SW 1271 (cell line): ENCODE measurements at places on chromosomes 7 and 10.

DNA sequence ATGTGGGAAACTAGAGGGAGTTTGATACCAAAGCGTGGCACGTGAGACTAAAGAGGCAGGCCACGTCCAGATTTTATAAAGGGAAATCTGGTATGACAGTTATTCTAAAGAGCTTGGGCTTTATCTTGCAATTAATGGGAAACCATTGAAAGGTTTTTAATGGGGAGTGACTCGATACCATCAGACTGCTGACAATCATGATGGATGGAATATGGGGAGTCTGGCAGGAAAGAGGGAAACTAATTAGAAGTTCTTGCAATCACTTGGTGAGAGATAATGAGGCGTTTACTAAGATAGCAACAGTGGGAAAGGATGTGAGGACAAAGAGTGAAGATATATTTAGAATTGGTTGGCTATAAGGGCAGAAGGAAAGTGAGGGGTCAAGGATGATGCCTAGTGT is 94.0 kb downstream of the MBL2 start:
- DNase-seq: no peak

DNA sequence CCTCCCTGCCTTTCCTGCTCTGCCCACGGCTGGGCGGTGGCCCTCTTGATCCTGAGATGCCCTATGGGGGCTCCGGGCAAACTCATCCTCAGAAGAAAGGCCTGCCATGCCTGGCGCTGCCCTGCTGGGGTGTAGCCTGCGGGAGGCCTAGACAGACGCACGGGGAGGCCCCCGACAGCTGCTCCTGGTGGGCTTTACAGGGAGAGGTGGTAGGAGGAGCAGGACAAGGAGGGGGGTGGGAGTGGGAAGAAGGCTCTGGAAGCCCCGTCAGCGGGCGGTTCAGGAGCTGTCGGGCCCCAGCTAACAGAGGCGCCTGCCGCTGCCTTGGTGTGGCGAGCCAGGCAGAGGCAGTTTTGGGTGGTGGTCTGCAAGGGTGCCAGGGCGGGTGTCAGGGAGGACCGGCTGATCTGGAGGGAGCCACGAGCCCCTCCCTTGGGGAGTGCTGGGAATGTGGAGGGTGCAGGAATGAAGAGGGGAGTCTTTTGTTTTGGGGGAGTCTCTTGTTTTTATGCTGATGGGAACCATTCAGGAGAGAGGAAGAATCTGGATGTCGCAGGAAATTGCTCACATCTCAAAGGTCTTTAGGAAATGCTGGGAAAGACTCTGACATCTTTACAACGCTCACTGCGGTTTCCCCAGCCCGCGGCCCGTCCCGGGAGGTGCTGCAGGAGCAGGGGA is 63.5 kb downstream of the CFAP46 start:
- DNase-seq: no peak

GRCh38 chr7:44534087-44534486 is 7.0 kb downstream of the NPC1L1 start:
- DNase-seq: no peak

DNA sequence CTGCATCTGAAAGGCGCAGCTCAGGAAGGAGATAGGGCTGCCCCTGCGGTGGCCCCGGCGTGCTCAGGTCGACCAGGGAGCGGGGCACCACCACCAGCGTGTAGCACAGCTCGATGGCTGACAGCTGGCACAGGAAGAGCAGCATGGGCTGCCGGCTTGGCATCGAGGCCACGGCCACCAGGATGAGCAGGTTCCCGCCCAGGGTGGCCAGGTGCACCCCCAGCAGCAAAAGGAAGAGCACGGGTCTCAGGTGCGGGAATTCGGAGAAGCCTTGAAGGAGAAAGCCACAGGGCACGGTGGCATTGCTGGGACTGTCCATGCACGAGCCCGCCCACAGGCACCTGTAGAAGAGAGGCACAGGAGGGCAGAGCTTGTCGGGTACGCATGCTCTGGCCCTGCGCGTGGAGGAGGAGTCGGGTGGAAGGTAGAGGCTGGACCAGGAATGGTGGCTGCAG is 33.9 kb downstream of the TAS2R41 start:
- no peak for DNase-seq

DNA sequence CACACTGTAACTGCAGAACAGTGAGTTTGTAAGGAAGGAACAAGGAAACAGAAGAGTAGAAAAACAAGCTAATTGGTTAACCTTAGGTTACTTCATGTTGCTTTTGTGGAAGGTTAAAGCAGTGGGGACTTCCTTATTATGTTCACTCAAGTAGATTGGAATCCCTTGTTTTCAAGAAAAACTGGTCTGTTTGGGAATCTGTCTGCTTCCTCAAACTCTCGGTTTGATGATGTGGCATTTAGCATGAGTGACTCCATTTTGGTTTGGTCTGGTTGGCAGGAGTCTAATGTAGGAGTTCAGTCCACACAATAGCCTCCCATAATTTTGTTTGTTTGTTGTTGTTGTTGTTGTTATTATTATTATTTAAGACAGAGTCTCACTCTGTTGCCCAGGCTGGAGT is 3.8 kb upstream of the TRIM56 start:
- no peak for DNase-seq

DNA sequence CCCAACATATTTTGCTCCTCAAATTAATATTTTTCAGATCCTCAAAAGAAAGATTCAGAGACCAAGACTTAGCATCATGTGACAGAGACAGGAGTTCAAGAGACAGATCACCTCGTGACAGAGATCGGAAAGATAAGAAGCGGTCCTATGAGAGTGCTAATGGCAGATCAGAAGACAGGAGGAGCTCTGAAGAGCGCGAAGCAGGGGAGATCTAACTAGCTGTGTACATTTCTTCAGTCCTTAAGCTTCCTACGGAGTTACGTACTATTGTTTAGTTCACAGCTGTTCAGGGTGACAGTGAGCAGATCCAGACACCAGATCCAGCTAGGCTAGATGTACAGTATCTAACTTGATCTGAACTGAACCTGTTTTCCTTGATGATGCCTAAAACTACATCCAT is 61.3 kb downstream of the KLRG2 start:
- no peak for DNase-seq

GRCh38 chr10:109974504-109975191 is 33.1 kb upstream of the ADD3 start:
- no peak for DNase-seq

GRCh38 chr7:134458341-134458805 is 527 bp downstream of the AKR1B1 start:
- DNase-seq: peak; percentile 65

- DNase-seq: no peak
Observed at GRCh38 chr10:102762401-102763015, 18.8 kb downstream of the WBP1L start.

- no peak for DNase-seq
Observed at GRCh38 chr10:17831896-17832295, 22.7 kb downstream of the MRC1 start.

DNA sequence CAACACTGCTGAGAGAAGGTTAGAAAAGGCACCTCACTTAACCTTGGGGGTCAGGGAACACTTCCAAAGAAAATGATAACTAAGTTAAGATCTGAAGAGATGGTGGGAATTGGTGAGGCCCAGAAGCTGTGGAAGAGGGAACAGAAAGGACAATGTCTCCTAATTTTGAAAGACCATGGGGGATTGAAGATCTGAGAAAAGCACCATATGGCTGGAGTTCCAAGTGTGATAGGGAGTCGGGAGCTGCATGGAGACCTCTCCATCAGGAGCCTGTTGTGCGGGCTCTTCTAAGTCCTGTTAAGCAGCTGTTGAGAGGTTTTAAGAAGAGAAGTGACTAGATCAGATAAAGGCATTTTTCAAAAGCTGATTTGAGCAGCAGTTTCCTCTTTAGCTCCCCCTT is 254.3 kb downstream of the CDK14 start:
- DNase-seq: no peak

DNA sequence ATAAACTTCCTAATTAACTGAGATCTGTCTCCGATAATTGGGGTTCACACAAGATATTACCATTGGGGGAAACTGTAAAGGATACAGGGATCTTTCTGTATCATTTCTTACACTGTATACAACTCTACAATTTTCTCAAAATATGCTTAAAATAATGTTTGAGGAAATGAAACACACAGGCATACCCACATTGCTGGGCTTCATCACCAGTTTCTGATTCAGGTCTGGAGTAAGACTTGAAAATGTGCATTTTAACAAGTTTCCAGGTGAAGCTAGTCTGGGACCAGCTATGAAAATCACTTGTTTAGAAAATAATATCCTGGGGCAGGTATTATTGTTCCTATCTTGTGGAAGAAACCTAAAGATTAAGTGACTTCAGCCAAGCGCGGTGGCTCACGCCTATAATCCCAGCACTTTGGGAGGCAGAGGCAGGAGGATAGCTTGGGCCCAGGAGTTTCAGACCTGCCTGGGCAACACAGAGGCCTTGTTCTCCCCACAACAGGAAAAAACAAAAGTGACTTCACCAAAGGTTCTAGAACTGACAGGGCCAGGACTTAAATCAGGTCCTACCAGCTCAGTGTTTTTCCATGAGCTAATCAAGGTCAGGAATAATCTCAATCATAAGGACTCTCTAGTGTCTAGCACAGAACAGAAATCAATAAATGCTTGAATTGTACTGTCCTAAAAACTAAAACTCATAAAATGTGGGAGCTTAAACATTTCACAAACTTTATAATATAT is 12.6 kb downstream of the TOMM7 start:
- no peak for DNase-seq

DNA sequence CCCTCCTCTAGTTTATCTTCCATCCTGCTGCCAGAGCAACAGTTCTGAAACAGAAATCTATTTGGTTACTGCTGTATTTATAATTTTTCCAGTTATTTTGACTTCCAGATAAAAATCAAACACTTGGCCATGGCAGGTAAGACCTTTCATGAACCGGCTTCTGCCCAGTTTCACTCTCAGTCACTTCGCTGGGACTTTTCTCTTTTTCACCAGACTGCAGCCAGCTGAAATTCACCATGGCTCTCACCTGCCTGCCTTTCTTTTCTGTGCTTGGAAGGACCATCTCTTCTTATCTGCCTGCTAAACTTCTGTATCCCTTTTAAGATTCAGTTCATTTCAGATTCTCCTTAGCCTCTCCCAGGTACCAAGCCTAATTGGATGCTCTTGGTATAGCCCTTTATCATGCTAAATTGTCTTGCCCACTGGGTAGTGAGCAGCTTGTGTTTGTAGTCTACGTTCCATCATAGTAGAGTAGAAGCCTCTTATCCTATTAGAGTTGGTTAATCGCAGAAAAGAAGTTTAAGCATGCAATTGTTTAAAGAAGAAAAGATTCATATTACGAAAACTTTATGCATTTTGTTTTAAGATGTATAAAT is 71.7 kb downstream of the TAF3 start:
- no peak for DNase-seq

- DNase-seq: no peak
Observed at GRCh38 chr7:122380992-122381391, 76.4 kb upstream of the FEZF1 start.

DNA sequence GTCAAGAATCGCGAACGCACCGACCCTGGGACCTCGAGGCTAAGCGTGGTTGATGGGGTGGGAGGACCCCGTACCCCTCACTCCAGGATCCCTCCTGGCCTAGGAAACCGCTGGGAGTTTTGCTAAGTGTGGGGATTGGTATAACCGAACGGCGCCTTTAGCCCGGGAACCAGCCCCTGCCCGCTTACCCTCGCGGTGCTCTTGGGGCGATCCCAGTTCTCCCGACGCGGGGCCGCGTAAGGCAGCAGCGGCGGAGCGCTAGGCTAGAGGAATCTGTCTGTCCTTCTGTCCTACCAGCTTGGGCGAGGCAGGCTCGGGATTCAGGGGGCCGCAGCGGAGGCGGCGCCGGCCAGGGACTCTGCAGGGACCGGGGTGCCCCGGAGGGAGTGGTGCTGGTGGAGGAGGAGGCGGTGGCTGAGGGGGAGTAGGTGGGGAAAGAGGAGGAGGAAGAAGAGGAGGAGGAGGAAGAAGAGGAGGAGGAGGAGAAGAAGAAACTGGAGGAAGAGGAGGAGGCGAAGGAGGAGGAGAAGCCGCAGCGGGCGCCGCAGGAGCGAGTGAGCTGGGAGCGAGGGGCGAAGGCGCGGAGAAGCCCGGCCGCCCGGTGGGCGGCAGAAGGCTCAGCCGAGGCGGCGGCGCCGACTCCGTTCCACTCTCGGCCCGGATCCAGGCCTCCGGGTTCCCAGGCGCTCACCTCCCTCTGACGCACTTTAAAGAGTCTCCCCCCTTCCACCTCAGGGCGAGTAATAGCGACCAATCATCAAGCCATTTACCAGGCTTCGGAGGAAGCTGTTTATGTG is 439 bp upstream of the EMX2 start:
- no peak for DNase-seq

- no peak for DNase-seq
Observed at GRCh38 chr7:27763983-27764508, 24.1 kb downstream of the TAX1BP1 start.

- no peak for DNase-seq
Observed at GRCh38 chr10:51928162-51928561, 228.8 kb upstream of the CSTF2T start.

DNA sequence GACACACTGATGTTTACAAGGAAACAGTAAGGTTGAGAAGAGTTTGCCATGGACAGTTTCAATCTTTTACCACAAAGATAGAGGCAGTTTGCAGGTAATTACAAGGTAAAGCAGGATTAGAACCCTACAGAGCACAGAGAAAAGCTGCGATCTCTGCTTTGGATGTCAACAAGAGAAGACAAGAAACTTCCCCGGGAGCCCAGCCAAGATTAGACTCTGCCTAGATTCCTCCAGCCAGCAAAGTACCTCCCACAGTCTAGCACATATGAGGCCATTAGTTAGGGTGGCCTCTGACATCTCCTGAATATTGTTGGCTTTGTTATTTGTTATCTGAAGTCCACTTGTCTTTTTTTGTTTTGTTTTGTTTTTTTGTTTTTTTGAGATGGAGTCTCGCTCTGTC is 178.1 kb downstream of the CALN1 start:
- no peak for DNase-seq

- DNase-seq: no peak
Observed at GRCh38 chr7:137001041-137001440, 132.6 kb downstream of the CHRM2 start.

DNA sequence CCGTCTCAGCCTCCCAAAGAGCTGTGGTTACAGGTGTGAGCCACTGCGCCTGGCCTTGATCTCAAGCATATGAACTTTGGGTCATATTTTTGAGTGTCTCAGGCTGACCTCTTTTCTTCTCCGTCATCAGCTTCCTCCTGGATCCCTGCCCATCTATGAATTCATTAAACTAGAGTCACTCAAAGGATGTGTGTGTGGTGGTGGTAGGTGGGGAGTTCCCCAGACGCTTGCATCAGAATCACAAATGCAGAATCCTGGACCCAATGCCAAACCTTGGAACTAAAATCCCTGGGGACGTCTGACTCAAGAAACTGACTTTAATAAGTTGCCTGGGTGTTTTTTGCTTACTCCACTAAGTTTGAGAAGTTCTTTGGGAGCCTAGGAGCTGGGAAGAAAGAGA is 6.7 kb upstream of the CREB5 start:
- DNase-seq: no peak

GRCh38 chr10:21327289-21327993 is 198.0 kb downstream of the SKIDA1 start:
- no peak for DNase-seq

DNA sequence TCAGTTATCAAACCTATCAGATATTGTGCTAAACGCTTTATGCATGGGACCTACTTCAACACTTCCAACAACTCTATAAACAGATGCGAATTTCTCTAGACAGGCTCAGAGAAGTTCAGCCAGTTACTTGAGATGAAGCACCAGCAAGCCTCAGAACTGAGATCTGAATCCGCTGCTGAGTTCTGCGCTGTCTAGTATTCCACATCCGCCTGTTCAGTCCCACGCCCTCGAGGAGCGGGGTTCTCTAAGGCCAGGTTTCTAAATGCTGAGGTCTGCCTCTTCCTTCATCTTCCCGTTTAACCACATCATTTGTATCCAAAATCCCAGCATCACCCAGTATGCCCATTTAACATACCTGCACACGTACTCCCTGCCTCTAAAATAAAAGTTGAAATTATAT is 297.8 kb upstream of the ZNF32 start:
- DNase-seq: no peak
